ENCODE measurements at places on chromosomes 4 and X. TPM values are rescaled to one million over a fixed set of nuclear protein-coding genes. Genes with fewer than 3 reads are reported as not detected.

DNA sequence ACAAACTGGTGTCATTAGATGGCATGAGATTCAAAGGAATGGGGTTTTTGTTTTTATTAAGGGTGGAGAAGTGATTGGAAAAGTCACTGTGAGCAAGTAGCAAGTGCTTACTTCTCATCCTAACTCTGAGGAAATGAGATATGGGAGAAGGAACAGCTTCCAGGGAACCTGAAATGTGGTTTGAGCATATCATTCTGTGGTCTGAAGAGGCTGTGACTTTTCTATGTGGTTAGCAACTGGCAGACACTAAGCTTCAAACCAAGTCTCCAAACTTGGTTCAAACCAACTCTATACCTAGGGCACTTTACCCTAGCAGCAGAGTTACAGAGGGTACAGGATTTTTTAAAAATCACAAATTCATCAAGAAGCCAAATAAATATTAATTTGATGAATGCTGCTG lies 58.2 kb downstream of the DCLK2 start:
- no peaks in the 10 kb centered on the region for H3K36me3 ChIP-seq
- H3K27ac ChIP-seq, result no peak overlapping the region
- H3K4me1 ChIP-seq, result no peaks in the 10 kb centered on the region
- DNase-seq, result no peak

Gene IGBP1
- 30.5 TPM for total RNA-seq

DNA sequence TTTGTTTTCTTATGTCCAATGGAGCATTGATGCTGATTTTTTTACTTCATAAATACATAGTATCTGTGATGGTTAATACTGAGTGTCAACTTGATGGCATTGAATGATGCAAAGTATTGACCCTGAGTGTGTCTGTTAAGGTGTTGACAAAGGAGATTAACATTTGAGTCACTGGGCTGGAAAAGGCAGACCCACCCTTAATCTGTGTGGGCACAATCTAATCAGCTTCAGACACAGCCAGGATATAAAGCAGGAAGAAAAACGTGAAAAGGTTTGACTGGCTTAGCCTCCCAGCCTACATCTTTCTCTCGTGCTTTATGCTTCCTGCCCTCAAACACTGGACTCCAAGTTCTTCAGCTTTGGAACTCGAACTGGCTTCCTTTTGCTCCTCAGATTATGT lies 230.6 kb upstream of the SPRY1 start:
- no peak overlapping the region for H3K27ac ChIP-seq
- no peaks in the 10 kb centered on the region for H3K4me1 ChIP-seq
- DNase-seq, result no peak
- H3K36me3 ChIP-seq, result no peaks in the 10 kb centered on the region
- no peaks in the 10 kb centered on the region for H3K27me3 ChIP-seq

- H3K27me3 ChIP-seq, result peaks cover 39% of the 10 kb centered on the region
- DNase-seq, result no peak
- no peaks in the 10 kb centered on the region for H3K4me1 ChIP-seq
- no peak overlapping the region for H3K4me3 ChIP-seq
- H3K27ac ChIP-seq, result no peak overlapping the region
Measured at GRCh38 chrX:152892999-152893891, 4.6 kb upstream of the ZNF185 start.

Gene IDS
- 96.0 TPM for total RNA-seq

- no peak overlapping the region for H3K4me3 ChIP-seq
- no peak for DNase-seq
- no peaks in the 10 kb centered on the region for H3K27me3 ChIP-seq
Measured at GRCh38 chr4:126568652-126569570, 1063.8 kb upstream of the INTU start.

All from natural killer cell treated with Interleukin-12 subunit alpha and Interleukin-12 subunit beta and Interleukin-15 and Interleukin-18, amount 100 ng/mL, for 72 hours (primary cell).